Left kidney (tissue), 8 donors: ENCODE measurements at places on chromosomes 4 and X. TPM values are rescaled to one million over a fixed set of nuclear protein-coding genes. Genes with fewer than 3 reads are reported as not detected.

RAI2 gene
- polyA plus RNA-seq: 9.5 TPM

KCND1 gene
- polyA plus RNA-seq: 3.1 TPM

GRCh38 chrX:38103857-38104812 is 97.8 kb downstream of the SYTL5 start:
- DNase-seq: no peak

DNA sequence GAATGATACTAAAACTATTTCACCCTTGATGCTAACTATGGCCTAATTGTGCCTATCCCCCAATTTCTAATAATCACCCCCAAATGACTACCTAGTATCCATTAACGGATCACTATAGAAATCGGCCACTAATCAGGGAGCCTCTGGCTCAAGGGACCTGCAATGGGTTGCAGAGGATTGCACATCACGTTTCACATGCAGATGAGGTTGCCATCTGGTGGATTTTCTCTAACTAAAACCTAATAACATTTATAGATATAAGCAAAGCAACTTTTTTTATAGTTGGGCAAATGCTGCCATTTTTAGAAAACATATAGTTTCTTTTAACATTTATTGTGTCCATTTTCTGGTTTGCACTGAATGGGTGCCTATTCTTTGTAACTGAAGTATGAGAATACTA is 28.3 kb upstream of the ALG13 start:
- DNase-seq: no peak

DNA sequence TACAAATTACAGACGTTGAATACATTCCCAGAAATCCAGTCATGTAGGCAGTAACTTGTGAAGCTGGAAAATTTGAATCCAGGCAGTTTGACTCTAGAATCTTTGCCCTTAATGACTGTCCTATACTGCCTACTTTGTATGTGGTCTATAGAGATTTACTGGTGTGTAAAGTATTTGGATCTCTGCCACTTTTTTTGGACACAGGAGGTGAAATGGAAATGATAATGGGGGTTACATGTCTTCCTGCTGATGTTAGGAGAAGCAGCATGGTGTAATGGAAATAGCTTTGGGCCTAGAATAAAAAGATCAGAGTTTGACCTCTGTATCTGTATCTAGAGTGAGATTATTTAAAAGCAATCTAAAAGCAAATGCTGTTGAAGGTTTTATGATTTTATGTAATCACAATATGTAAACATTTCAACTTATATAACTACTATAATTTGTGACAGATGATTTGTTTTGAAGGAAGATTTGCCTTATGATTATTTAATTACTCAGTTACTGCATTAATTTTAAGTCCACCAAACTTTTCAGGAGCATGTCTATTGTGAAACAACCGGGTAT is 3.3 kb downstream of the COL4A5 start:
- DNase-seq: no peak

- DNase-seq: peak; percentile 68
These were observed at the start of gene HPSE for GRCh38 chr4:83334425-83335241. TSS of gene HPSE (minus strand) at chr4:83334848. CDS start at chr4:83334782, 66 bp downstream.
